Fibroblast of skin of back (primary cell): ENCODE measurements at places on chromosomes 7 and 10.

GRCh38 chr10:12403119-12403518, 53.8 kb downstream of the CAMK1D start:
- DNase-seq: no peak

DNA sequence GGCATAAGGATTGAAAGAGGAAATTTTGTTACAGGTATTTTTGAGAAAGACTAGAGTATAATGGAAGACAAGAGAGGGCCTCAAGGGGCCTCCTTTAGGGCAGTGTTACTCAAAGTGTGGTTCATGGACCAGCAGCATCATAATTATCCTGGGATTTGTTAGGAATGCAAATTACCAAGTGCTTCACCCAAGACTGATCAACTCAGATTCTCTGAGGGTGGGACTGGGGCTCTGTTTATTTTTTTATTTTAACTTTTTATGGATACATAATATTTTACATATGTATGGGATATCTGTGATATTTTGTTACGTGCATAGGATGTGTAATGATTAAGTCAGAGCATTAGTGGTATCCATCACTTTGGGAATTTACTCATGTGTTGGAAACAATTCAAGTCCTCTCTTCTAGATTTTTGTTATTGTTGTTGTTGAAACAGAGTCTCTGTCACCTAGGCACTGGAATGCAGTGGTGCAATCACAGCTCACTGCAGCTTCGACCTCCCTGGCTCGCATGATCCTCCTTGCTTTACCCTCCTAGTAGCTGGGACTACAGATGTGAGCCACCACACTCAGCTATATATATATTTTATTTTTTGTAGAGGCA, 2.2 kb upstream of the KCTD7 start:
- DNase-seq: peak; percentile 34

GRCh38 chr7:109158246-109158645, 588.6 kb downstream of the DNAJB9 start:
- DNase-seq: no peak

- no peak for DNase-seq
Observed at GRCh38 chr10:104579136-104579535, 62.0 kb upstream of the SORCS3 start.

- DNase-seq: peak; percentile 5
Observed at GRCh38 chr7:19707240-19707639, 1.6 kb downstream of the POLR1F start.

GRCh38 chr7:100804681-100805431, 22.5 kb downstream of the EPHB4 start:
- no peak for DNase-seq

GRCh38 chr10:10492420-10492819, 525.3 kb upstream of the CELF2 start:
- DNase-seq: no peak

GRCh38 chr10:32909456-32909855, 48.6 kb downstream of the ITGB1 start:
- no peak for DNase-seq

DNA sequence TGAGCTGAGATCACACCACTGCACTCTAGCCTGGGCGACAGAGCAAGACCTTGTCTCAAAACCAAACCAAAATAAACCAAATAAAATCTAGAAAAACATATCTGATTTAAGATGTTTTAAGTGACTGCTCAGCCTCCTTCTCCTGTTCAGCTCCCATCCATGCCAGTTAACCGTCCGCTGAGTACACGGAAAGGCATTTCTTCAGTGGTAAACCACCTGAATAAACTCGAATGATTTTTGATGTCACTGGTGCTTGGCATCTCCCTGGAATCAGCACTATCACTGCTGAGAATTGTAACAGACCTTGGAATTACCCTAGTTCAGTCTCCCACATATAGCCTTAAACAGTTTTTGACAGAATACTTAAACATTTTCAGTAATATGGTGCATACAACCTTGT, 24.1 kb upstream of the NRCAM start:
- DNase-seq: no peak

DNA sequence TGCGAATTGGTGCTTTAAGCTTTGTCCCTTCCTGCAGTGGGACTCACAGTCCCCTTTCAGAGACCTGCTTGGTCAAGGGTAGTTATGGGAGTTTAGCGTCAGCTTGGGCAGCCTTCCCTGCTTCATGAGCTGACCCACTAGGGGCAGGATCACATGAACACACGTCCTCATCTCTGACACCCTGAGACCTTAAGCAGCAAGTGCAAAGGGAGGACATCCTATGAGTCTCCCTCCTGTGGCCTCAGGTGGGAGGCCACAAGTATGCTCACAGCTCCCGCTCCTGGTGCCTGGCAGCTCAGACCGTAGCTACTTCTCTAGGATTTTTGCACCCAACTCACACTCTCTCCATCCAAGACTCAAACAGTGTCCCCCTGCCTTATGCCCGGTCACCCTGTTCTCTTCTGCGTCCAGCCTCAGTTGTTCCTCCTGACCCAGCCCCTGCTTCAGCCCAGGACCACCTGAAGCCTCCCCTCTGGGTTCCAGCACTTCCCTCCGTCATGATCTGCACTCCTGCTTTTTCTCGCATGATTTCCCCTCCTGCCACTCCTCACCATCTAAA, 136.6 kb upstream of the FAM20C start:
- no peak for DNase-seq

GRCh38 chr7:33346055-33346454, 216.7 kb downstream of the BBS9 start:
- no peak for DNase-seq

DNA sequence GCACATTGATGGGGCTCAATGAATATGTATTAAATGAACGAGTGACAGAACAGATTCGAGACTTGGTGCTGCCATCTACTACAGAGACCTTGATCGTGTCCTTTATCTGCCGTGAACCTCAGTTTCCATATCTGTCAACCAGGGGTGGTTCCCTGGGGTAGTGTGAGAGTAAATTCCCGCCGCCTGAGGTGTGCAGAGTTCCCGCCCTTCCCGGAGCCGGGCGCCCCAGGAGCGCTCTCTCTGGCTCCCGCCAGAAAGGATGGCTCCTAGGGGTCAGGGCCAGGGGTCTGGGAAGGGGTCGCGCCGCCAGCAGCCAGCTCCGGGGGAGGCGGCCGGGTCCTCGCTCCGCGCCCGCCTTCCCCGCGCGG, 333 bp upstream of the PLCE1 start:
- DNase-seq: no peak

DNA sequence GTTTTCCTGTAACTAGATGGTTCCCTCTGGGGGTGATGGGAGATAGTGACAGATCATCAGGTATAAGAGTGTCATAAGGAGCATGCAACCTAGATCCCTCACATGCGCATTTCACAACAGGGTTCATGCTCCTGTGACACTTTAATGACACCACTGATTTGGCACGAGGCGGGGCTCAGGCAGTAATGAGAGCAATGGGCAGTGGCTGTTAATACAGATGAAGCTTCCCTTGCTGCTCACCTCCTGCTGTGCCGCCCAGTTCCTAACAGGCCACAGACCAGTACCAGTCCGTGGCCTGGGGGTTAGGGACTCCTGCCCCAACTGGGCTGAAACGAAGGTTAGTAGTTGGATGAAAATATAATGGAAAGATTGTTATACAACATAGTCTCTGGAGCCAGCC, 201.6 kb upstream of the LRRN3 start:
- DNase-seq: no peak

DNA sequence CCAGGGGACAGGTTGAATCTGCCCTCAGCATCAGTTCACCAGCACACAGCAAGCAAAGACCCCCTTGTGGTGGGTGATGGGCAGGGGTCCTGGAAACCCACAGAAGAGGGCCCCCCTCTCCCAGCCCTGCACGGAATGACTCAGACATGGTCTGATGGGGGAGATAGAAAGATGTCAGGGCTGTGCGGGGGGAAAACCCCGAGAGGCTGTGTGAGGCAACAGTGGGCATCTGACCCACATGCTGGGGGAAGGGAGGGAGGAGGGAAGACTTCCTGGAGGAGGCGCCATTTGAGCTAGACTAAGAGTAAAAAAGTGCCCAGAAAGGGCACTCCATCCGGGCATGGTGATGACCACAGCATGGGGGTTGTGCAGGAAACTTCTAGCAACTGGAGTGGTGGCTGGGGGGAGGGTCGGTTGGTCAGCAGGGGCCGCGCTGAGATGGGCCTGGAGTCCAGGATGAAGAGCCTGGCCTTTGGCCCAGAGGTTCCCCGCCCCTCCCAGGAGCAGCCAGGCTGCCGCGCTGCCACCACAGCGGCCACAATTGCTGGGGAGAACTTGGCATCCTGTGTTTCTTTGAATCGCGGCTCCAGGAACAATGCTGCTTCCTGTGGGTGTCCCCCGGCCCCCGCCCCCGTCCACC, 2.5 kb downstream of the LFNG start:
- DNase-seq: no peak

DNA sequence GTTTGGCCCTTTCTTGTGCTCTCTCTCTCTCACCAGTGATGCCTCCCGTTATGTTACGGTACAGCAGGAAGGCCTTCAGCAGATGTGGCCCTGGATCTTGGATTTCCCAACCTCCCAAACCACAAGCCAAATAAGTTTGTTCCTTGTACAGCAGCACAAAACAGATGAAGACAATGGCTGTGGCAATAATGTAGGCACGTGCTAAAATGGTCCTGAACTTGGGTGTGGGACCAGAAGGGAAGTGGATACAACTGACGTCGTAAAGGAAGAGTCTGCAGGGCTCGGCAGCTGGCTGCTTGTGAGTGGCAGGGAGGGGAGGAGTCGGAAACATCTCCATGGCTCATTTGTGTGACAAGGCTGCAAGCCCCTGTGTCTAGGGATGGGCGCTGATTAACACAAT, 26.8 kb downstream of the PROSER2 start:
- no peak for DNase-seq

- DNase-seq: no peak
Observed at GRCh38 chr7:21867816-21868575, 77.7 kb downstream of the CDCA7L start.

- no peak for DNase-seq
Observed at GRCh38 chr7:85090143-85090542, 96.7 kb downstream of the SEMA3D start.

- peak; percentile 27 for DNase-seq
Observed at GRCh38 chr7:55464422-55464821, 99.3 kb downstream of the LANCL2 start.

- no peak for DNase-seq
Observed at GRCh38 chr10:82210331-82210730, 335.3 kb downstream of the NRG3 start.

DNA sequence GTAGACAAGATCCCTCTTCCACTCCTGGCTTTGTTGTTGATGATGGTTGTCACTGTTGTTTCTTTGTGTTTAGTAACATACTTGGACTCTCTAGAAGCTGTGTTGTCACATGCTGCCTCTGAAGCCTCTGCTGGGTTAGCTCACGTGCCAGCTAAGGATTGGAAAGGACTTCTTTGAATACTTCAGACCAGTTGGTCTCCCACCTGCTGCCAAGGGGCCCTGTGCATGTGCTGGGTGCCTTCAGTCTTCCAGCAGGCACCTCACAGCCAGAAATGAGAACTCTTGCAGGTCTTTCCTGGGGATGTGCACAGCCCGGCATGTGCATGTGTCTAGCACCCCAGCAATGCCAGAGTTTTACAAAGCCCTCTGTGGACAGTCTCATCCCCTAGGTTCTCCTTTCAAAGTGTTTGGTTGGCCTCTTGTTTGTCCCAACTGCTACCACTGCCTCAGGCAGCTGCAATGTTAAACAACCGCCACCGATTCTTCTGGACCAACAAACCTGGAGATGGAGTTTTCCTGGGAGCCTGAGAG, 21.7 kb upstream of the NCAPG2 start:
- DNase-seq: no peak

DNA sequence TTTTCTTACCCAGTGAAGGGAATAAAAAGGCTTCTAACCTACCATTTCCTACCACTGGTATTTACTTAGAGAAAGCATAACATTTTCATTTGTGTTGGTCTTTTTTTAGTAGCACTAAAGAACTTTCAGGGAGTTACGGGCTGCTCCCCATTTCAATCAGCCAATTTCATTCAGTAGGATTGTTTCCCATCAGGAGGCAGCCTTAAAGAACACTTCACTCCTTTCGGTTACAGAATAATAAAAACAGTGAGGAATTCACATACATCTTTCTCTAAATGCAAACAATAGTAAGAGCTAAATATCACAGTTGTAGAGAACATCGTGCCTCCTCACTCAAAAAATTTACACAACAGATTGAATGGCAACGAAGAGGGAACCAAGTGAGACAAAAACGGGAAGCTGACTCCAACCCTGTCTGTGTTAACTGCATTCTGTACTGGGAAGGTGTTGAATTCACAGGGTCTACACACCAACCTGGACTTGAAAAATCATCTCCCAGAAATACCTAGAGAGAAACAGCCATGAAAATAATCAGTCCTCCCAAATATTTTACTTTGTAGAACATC, 55.5 kb upstream of the ABLIM1 start:
- peak; percentile 34 for DNase-seq

GRCh38 chr10:21334891-21335696, 190.4 kb downstream of the SKIDA1 start:
- DNase-seq: peak; percentile 90

DNA sequence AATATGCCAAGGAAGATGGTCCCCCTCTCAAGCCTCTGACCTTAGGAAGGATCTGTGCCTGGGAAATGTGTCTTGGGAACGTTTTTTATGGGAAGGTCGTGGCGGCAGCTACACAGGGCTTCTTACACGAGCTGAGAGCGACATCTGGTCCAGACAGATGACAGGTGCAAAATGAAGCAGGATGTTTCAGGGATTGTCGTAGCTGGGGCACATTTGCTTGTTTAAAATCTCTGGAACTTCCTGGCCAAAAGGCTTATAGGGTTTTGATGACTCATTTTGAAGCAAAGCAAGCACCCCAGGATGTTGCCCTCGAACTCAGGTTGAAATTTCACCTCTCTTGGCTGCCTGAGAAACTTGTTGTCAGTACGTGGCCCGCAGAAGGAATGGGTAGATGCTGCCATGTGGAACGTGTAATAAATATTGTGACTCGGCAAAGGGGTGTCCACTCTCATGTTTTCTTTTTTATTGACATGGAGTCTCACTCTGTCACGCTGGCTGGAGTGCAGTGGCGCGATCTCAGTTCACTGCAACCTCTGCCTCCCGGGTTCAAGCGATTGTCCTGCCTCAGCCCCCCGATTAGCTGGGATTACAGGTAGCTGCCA, 117.5 kb downstream of the CAMK1D start:
- DNase-seq: peak; percentile 38

GRCh38 chr7:44324481-44325200, 753 bp downstream of the CAMK2B start:
- no peak for DNase-seq

DNA sequence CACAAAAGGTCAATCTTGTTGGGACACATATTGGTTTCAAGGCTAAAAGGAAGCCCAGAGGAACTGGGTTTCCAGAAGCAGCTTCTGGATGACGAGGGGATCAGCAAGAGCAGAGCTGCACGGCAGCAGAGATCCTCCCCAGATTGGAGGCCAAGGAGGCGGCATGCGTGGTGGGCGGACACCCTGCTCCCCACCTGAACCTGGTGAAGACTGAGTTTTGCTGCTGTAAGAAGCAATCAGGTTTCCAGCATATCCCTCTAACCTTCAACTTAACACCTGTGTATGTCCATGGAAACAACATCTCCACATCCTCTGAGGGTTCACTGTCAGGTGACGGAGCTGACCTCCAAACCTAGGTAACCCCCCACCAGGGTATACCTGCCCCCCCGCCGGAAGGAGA, 35.1 kb downstream of the SLIT1 start:
- no peak for DNase-seq
